ENCODE measurements at places on chromosomes 1 and 21. TPM values are rescaled to one million over a fixed set of nuclear protein-coding genes. Genes with fewer than 3 reads are reported as not detected.

The MROH7 gene
- total RNA-seq = 0.86 TPM

The CD1D gene
- 5.4 TPM for total RNA-seq

The RASSF5 gene
- 8.1 TPM for total RNA-seq

The MTMR11 gene
- total RNA-seq = 1.7 TPM

The PTGS2 gene
- total RNA-seq = 0.55 TPM

The FMOD gene
- 2.7 TPM for total RNA-seq

The ST6GALNAC5 gene
- total RNA-seq = not detected

The COL16A1 gene
- 1.4 TPM for total RNA-seq

The AVPR1B gene
- not detected for total RNA-seq

The FAM163A gene
- total RNA-seq = 0.12 TPM

The SNX7 gene
- 9.9 TPM for total RNA-seq

The KRTAP12-4 gene
- not detected for total RNA-seq

DNA sequence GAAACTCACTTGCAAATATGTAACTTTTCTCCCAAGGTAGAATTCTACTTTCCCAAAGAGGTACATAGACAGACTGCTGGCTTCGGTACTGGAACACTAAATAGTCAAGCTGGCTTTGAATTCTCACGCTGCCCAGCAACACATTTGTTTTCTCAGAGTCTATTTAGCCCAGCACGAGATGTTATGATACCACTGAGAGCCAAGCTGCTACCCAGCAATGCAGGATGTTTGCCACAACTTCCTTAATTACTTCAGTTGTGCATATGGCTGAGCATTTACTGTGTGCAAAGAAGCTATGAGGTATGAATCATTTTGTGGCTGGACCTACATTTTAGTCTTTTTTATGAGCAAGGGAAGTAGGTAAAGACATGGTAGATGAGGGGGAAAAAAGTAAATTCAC lies 793.2 kb downstream of the PLA2G4A start:
- no peak for DNase-seq

DNA sequence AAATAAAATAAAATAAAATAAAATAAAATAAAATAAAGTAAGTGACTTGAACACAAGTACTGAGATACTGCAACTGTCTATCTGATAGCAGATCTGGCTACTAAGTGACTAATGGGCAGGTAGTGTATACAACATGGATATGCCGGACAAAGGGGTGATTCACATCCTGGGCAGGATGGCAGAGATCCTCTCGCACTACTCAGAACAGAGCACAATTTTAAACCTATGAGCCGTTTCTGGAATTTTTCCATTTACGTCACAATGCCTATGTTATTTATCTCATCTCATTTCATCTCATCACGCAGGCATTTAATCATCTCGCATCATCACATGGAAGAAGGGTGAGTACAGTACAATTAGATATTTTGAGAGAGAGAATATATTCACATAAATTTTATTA lies 233.3 kb upstream of the COA6 start:
- DNase-seq = no peak

GRCh38 chr1:40980453-40981121 lies 1.1 kb downstream of the CTPS1 start:
- peak; percentile 51 for DNase-seq

DNA sequence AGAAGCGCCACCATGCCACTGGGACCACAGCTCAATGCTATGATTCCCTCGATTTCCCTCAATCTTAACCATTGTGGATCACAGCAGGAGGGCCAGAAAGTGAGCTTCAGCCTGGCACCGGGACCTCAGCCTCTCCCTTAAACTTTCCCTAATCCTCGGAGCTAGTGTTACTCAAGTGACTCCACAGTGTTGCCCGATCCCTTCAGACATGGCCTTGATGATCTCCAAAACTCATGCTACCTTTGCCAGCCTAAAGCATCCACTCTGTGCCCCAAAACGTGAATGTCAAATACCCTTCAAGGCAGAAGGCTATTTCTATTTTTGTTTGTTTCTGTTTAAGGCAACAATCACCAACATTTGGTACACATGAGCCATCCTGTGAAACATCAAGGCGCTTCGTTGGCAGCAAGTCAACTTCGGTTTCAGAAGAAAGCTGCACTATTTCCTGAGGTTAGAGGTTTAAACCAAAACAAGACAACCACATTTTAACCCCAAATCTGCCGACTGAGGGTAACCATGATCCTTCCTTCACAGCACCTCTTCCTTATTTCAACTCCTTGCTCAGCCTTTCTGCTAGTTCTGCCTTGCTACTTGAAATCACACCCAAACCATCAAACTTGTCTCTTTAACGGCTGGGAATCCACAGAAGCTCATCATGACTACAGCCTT lies 94.4 kb upstream of the KRTAP19-8 start:
- no peak for DNase-seq

DNA sequence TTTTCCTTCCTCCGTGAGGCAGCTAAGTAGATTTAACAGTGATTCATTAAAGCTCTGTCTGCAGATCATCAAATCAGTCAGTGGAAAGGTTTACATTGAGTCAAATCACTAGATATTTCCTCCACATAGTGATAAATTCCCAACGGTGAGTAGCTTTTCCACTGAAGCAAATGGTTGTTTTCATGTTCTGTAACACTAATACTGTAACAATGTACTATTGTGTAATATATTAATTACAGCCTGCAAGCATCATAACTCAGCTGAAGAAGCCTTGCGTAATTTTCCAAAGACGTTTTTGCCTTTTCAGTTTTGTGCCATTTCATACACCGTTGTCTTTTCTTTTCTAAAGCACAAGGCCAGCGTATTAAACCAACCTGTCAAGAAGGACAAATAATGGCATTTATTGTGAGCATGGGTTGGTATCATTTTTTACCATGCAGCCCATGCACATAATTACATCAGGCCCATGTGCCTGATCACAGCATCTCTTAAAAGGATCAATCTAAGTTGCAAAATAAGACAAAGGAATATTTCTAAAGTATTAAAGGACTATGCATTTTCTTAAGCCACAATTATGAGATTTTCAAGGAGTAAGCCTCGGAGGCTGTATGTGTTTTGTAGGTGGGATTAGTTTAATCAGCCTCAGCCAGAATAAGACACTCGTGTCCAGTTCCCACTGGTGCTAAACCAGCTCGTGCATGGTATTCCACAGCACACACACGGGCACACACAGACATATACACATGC lies 16.7 kb upstream of the PDE9A start:
- no peak for DNase-seq

GRCh38 chr1:213183036-213183672 lies 132.1 kb downstream of the RPS6KC1 start:
- no peak for DNase-seq

GRCh38 chr21:14691914-14692313 lies 145.8 kb upstream of the SAMSN1 start:
- no peak for DNase-seq

GRCh38 chr1:156481527-156481926 lies 19.0 kb downstream of the MEF2D start:
- DNase-seq = no peak

GRCh38 chr1:41751804-41752513 lies 166.8 kb downstream of the HIVEP3 start:
- no peak for DNase-seq

GRCh38 chr1:14969006-14969405 lies 184.5 kb upstream of the TMEM51 start:
- no peak for DNase-seq

DNA sequence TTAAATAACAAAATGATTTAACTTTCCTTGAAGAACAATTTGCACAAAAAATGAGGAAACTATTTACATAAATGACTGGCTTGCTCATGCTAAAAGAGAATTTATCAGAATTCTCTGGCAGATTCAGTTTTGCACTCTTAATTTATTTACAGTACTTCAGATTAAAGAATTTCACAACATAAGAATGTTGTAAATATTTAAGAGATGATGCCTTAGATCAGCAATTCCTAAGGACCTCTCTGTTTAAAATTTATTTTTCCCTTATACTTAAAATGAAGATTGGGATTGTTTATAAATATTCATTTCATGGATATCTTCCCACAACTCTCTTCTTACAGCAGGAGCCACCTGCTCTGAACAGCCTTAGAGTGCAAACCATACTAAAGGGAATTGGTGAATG lies 120.8 kb downstream of the OLFM3 start:
- no peak for DNase-seq

DNA sequence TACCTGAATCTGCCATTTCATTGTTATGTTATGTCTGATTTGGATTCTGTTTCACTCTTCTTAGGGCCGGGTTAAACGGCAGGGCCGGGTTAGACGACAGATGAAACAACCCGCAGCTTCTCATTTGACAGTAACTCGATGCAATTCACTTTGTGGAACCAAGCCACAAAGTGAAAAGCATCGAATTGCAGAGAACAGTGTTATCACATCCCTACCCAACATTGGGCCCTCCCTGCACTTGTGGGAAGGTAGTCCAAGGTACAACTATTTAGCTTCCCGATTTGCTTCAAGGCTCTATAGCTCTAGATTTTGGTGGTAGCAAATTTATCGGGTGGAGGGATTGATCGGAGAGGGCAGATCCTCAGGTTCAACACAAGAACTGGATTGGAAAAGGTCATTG lies 17.0 kb downstream of the SON start:
- no peak for DNase-seq

DNA sequence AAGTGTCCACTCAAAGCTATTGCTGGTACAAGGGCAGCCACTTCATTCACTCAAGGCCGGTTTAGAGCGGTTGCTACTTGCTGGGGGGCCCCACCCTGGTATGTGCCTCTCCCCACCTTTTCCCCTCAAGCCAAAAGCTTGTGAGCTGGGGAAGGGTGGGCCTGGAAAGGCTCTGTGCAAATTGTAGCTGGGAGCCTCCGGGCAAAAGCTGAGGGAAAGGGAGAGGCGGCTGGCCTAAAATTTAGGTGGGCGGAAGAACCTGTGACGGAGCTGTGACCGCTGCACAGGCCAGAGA lies 306 bp upstream of the SH3D21 start:
- DNase-seq = no peak

GRCh38 chr1:42779725-42780124 lies 5.1 kb upstream of the TMEM269 start:
- DNase-seq = no peak

GRCh38 chr1:25702101-25702775 lies 85.6 kb downstream of the MAN1C1 start:
- no peak for DNase-seq

DNA sequence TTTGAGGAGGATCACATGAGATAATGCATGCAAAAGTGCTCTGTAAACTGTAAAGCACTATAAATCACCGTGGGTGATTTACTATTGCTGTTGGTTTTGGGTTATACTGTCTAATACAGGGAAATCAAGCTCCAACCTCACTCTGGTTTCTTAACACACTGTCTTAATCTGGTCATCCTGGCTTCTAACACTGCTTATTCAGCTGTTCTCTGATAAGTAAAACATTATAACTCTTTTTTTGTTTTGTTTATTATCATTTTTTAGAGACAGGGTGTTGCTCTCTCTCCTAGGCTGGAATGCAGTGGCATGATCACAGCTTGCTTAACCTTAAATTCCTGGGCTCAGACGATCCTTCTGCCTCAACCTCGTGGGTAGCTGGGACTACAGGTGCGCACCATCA lies 21.9 kb upstream of the LSM10 start:
- no peak for DNase-seq

DNA sequence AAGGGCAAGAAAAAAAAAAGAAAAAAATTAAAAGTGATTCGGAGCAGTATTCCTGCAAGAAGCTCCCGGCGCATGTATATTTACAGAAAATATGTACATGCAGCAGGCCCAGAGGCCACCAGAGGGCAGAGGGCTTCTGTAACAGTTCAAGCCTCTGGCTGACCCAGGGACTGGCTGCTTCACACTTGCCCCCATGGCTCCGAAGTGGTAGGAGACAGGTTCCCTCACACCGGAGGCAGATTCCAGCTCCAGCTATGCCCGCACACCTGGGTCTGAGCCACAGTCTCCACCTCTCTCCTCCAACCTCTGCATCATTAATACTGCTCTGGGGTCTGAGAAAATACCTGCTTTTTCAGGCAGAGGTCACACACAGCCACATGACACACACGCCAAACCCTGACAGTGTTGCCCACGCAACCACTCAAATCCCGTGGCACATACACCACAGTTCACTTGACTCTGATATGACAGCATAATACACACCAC lies 2.2 kb upstream of the ARHGAP30 start:
- peak; percentile 65 for DNase-seq

DNA sequence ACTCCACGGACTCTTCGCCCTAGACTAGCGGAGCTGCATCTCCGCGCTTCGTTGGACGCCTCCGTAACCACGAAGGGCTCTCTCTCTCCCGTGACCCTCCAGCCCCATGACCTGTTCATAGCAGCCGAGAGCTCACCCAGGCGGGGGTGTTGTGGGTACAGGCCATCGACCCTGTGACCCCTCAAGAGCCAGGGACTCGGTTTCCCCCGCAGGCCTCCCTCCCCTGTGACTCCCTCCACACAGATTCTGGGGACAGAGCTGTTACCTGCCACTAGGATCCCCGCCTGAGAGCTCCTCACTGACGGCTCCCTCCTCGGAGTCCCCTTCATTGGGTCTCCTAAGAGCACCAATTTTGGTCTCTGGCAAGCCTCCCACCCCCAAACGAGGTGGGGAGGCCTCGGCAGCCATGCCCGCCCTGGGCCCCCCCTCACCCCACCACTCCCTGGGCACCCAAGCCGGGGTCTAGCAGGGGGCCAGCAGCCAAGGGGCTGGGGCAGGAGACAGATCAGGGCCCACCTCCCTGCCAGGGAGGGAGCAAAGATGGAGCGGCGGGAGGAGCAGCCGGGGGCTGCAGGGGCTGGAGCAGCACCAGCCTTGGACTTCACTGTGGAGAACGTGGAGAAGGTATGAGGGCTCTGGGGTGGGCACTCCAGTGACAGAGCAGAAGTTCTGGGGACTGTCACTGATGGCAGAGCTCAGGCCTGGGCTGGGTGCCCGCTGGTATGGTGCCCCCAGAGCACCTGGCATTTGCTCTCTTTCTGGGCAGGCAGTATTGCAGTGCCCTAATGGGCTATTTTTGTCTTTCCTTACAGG lies 517 bp downstream of the IPO13 start:
- no peak for DNase-seq

- DNase-seq = no peak
These were observed 18.1 kb upstream of the PGD start for GRCh38 chr1:10380594-10381275.

GRCh38 chr1:12158357-12159092 lies 8.3 kb upstream of the TNFRSF1B start:
- no peak for DNase-seq

DNA sequence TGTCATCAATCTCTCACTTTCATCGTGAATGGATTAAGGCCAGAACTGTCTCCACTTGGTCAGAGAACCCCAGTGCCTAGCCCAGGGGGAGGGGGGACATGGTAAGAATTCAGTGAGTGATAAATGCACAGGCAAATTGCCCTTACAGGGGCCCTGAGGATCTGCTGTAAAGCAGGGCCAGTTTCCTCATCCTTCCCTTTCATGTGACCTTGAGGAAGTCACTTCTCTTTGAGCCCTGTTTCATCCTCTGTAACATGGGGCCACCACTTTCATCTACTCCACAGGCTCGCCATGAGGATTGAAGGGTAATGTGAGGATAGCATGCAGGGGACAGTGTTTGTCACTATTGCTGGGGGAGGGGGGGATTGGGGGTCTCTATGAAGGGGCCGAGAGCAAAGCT lies 28.1 kb upstream of the C1QA start:
- DNase-seq = no peak

- DNase-seq = no peak
These were observed 202.9 kb upstream of the FGGY start for GRCh38 chr1:59094001-59094400.

GRCh38 chr21:21632926-21633325 lies 634.7 kb downstream of the NCAM2 start:
- DNase-seq = no peak

- DNase-seq = no peak
These were observed 136.6 kb upstream of the ZP4 start for GRCh38 chr1:238027366-238027765.

Data from right lobe of liver (tissue), 6 donors.